ENCODE measurements at places on chromosomes 1 and 21.

- DNase-seq, result no peak
These were observed 92.3 kb upstream of the IVNS1ABP start for GRCh38 chr1:185409345-185409744.

GRCh38 chr1:47917687-47918086, 79.5 kb downstream of the TRABD2B start:
- DNase-seq, result no peak

GRCh38 chr21:26845759-26846035, 488 bp upstream of the ADAMTS1 start:
- no peak for DNase-seq

DNA sequence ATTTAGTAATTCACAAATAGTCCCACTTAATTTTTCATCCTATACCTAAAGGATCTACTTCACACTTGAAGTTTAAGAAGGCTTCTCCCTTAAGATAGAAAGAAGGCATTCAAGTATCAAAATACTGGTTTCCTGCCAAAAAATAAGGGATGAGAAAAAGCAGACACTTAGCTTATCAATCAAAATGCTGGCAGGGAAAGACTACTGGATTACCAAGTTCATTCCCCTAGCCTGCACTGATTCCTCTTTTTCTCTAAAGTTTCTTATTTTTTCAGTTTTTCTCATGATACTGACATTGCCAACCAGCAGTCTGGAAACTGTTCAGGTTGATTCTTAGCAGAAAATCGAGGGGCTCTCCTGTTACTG, 204.6 kb downstream of the GABPA start:
- no peak for DNase-seq

DNA sequence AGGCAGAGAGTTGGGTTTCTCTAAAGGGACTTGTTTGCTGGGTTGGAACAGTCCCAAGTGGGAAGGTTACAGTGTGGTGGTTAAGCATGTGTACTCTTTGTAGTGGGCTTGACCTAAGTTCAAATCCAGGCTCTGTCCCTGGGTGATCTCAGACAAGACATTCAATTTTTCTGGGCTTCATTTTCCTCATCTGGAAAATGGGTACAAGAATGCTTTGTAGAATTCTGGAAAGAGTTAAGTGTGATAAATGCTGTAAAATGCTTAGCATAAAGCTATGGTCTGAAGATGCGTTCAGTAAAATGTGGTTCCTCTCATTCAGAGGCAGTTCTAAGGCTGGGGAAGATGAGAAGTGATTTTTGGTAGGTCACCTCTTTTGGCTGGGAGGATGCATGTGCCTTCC, 805 bp downstream of the GRHL3 start:
- DNase-seq, result no peak

GRCh38 chr1:239536165-239536849, 149.9 kb downstream of the CHRM3 start:
- DNase-seq, result no peak

GRCh38 chr1:38125016-38125415, 78.4 kb upstream of the POU3F1 start:
- DNase-seq, result no peak

DNA sequence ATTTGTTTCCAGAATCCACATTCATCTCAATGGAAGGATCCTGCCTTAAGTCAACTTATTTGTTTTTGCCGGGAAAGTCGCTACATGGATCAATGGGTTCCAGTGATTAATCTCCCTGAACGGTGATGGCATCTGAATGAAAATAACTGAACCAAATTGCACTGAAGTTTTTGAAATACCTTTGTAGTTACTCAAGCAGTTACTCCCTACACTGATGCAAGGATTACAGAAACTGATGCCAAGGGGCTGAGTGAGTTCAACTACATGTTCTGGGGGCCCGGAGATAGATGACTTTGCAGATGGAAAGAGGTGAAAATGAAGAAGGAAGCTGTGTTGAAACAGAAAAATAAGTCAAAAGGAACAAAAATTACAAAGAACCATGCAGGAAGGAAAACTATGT, 2.6 kb downstream of the GADD45A start:
- no peak for DNase-seq

DNA sequence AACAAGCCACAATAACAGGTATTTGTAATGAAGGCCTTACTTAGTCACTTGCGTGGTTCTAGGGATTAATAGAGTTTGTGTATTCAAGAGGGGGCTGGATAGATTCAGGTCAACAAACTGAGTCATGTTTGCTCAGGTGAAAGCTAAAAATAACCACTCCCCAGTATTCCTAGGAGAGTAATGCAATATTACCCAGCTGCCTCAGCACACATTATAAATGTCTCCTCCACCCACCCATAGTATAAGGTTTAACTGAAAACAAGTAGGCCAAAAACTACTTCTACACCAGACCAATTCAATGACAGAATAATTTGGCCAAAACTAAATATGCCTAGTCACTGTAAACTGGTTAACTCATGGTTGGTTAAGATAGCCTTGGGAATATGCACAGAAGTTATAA, 34.4 kb downstream of the WLS start:
- DNase-seq, result no peak

- no peak for DNase-seq
These were observed 1797.4 kb downstream of the NCAM2 start for GRCh38 chr21:22795644-22796043.

DNA sequence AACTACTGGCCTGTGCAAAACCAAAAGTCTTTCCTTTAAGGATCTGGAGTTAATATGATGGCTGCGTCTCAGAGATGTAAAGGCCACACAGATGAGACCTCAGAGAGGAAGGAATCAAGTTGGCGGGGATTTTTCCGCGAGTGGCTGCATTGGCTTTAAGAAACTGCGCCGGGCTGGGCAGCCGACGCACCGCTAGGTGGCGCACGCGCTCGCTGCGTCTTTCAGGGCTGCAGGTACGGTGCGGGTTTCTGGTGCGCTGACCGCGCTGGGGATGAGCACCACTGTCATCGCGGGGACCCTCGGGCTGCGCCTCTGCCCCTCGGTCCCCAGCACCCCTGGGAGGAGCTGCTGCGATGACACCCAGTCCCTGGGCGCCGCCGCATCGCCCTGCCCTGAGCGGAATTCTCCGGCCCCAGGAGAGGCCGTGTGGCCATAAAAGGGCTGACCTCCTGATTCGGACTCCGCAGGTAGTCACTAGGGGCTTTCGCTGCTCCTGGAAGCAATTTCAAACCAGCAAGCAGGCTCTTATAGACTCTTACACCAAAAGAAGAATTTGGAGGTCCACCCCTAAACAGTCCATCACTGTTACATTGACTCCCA, 241.0 kb downstream of the KCNJ6 start:
- DNase-seq, result peak; percentile 22
